ENCODE measurements at places on chromosomes 1 and 21.

GRCh38 chr1:11334821-11335220 is 61.8 kb downstream of the UBIAD1 start:
- DNase-seq = no peak

DNA sequence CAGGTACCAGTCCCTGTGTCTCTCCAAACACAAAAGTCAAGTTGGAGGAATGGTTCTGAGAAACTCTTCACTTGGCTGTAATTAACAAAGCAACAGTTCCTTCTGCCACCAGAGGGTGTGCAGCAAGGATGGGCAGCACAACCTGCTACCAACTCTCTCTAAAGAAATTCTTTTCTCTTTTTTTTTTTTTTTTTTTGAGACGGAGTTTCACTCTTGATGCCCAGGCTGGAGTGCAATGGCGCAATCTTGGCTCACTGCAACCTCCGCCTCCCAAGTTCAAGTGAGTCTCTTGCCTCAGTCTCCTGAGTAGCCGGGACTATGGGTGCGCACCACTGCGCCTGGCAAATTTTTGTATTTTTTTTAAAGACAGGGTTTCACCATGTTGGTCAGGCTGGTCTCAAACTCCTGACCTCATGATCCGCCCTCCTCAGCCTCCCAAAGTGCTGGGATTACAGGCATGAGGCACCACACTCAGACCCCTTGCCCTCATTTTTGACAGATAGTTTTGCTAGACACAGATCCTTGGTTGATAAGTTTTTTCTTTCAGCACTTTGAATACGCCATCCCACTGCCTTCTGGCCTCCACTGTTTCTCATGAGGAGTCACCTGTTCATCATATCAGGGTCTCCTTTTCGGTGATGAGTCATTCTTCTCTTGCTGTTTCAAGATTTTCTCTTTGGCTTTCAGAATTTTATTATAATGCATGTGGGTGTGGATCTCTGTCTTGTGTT is 12.1 kb upstream of the DEGS1 start:
- no peak for DNase-seq

- no peak for DNase-seq
These were observed 21.5 kb downstream of the NCAM2 start for GRCh38 chr21:21019681-21020080.

DNA sequence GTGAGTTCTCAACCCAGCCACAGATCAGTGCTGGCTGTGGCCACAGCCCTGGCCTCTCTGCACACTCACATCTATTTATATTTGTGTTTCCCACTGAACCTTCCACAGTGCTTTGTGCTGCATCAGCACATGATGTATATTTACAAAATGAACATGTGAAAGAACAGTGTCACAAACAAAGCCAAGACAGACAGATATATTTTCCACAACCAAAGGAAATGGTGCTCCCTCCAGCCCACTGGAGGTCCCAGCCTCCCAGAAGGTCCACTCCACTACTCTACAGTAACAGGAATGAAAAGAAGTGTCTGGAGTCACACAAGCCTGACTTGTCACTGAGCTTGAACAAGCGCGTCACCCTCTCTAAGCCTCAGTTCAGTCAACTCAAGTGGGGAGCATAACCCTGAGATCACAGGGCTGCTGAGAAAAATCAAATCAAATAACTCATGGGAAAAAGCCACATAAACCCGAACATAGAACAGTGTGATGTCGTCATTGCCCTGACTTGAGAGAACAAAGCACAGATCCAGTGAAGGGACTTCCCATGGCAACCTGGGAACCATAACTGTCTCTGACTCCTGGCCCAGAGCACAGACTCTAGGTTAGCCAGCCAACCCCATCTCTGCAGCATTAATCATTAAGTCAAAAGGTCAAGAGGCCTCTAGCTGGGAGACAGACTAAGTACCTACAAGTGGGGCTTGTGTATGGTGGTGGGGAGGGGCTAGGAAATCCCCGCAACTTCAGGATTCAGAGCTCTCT is 121.2 kb downstream of the TRABD2B start:
- no peak for DNase-seq

GRCh38 chr1:190847166-190847565 is 369.5 kb upstream of the BRINP3 start:
- DNase-seq = no peak

DNA sequence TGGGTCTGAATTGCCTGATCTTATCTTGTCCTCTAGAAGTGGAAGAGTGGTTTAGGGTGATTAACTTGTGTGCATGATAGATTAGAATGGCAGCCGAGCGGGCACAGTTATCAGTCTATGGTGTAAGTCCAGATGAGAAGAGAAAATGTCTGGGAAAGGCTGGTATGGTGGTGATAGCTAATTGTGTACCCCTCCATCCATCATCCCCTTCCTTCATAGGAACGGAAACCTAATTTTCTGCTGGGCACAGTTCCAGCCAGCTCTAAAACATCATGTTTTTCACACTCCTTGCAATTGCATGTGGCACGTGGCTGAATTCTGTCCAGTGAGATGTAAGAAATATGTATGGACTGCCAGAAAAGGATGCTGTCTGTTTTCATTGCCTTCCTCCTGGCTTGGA is 40.9 kb upstream of the ZP4 start:
- DNase-seq = no peak

DNA sequence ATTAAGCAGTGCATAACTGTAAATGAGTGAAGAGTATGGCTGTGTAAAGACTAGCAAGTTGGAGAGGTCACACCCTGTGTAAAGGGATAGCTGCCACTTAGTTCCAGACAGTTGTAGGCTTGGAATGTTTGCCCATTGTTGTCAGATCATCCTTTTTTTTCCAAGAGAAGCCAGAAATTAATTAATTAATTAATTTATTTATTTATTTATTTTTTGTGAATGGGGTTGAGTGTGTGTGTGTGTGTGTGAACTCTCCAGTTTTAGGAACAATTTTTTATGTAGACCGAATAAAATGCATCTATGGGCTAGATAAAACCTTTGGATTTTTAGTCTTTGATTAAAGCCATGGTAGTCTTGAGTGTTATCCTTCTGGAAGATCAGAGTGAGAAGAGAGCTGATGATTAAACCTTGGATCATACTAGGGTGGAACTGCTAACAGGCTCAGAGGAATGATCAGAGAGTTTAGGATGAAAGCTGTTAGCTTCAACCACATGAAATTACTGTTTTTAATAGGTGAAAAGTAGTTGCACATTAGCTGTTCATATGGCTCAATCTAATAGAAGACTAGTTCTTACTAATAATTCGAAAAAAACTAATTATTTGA is 58.4 kb downstream of the OSBPL9 start:
- no peak for DNase-seq

- DNase-seq = no peak
These were observed 46.1 kb downstream of the CHAF1B start for GRCh38 chr21:36431252-36431651.

DNA sequence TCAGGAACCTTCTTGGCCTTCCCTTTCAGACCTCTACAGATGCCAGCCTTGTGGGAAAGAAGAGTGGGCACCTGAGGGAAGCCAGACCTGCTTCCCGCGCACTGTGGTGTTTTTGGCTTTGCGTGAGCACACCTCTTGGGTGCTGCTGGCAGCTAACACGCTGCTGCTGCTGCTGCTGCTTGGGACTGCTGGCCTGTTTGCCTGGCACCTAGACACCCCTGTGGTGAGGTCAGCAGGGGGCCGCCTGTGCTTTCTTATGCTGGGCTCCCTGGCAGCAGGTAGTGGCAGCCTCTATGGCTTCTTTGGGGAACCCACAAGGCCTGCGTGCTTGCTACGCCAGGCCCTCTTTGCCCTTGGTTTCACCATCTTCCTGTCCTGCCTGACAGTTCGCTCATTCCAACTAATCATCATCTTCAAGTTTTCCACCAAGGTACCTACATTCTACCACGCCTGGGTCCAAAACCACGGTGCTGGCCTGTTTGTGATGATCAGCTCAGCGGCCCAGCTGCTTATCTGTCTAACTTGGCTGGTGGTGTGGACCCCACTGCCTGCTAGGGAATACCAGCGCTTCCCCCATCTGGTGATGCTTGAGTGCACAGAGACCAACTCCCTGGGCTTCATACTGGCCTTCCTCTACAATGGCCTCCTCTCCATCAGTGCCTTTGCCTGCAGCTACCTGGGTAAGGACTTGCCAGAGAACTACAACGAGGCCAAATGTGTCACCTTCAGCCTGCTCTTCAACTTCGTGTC is 995 bp upstream of the ZBTB48 start:
- no peak for DNase-seq

- DNase-seq = peak; percentile 24
These were observed 3.5 kb downstream of the EPHX1 start for GRCh38 chr1:225813214-225813964.

DNA sequence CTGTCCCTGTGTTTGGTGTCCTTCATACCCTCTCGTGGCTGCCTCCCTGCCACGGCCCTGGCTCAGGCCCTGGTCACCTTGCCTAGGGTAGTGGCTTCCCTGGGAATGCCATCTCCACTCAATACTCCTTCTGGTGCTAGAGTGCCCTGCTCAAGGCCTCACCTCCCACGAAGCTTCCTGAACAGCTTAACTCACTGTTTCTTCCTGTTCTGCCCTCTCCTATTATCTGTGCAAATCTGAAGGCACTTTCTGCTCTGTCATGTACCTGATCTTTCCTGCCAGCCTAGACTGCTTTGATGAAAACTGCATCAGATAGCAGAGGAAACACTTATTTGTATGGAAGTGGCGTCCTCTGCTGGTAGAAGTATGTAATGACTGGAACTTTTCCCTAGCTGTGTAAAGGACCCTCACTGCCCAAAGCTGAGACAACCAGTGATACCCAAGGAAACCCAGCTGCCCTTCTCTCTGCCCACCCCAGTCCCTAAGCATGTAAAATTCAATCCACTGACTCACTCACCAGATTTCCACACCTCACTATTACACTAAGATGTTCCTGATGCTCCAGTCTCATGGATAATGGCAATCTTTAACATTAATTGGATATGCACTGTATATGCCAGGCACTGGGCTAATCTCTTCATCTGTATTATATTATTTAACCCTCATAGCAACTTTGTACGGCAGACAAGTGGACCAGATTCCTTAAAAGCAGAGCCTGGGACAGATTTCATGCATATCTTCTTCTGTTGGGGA is 36.2 kb upstream of the BTG2 start:
- peak; percentile 34 for DNase-seq

DNA sequence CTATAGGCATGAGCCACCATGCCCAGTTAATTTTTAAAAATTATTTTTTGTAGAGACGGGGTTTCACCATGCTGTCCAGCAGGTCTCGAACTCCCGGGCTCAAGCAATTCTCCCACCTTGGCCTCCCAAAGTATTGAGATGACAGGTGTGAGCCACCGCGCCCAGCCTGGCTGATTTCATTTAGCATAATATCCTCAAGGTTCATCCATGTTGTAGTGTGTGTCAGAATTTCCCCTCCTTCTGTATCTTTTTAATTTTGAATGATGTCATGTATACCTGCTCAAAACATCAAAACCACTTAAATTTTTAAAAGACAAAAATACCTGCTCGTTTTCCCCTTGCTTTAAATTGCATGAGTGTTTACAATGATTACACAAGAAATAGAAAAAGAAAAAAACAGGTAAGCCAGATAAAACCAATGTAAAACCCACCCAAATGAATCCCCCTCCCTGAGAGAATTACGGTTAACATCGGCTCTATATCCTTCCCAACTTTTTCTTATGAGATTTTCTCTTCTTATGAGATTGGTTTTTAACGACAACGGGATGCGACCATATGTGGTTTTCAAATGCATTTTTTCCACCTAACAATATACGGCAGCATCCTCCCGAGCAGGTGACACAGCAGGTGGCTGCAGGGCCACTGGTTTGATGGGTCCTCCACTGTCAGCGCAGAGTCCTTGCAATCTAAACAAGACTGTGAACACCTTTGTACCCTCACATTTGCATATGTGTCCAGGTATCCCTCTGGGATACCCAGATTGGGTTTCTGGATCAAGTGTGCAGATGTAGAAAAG is 22.1 kb downstream of the IFFO2 start:
- no peak for DNase-seq

DNA sequence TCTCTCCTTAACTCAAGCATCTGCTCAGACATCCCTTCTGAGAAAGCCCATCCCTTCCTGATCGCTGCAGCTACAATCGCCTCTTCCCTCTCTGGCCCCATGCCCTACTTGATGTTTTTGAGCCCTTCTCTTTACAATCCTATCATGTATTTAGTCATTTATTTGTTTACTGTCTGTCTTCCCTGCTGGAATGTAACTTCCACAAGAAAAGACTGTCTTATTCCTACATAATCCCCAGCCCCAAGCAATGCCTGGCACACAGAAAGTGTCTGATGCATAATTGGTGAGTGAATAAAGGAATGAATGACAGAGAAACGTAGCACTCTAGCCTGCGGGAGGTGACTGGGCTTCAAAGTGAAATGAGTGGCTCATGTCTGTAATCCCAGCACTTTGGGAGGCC is 25.4 kb downstream of the ECE1 start:
- no peak for DNase-seq

GRCh38 chr1:92240034-92240433 is 22.3 kb downstream of the C1orf146 start:
- no peak for DNase-seq

DNA sequence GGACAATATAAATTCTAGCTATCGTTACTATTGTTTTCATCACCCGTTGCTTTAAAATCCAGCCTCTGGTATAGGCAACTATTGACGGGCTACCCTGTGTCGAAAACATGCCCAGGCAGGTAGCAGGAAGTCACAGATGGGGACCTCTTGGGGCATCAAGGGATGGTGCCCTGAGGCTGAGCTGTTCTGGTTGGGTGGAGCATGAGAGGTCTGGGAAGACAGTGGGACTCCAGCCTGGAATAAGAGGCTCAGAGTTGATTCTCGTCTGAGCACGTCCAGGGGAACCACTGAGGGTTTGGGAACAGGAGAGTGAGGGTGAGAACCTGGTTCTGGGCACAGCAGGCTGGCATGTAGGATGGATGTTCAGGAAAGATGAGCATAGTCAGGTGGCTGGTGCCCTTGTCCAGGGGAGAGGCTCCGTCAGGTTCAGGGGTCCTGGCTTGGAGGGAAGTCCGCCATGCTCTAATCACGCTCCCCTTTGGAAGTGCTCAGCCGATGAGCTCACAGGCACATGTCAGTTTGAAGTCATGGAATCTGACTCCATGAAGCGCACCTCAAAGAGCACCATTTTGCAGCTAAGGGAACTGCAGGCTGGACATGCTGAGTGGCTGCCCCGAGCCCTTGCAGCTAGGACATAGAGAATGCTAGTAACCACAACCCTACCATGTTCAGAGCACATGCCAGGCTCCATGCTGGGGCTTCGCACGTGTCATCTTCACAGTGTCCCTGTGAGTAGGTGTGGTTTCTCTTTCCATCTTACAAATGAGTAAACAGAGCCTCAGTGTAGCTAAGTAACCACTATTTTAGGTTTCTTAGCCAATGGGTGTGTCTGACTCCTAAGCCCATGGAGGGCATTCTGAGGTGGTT is 21.0 kb downstream of the PCSK9 start:
- no peak for DNase-seq

Measured in NCI-H1417 treated with DMSO at 0.1 percent for 48 hours (cell line).